GM04504 (cell line): ENCODE measurements at places on chromosomes 1 and 21.

DNA sequence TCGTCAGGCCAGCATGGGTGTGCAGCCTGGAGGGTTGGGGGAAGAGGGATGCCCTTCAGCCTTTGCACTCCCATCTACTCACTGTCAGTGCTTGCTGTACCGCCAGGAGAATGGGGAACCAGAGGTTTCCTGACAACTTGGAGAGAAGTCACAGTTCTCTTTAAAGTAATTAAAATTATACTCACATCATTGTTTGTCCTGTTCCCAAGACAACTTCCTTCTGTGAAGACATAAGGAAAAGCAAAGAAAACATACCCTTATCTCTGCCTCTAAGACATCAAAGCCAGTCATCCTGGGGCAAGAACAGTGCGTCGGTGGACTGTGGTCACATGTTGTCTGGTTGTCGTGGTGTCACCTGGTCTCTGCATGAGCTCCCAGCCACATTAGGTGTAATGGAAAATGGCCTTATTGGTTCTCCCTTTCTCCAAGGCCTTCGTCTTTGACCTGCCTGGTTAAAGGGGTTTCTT is 17.6 kb downstream of the TRAF5 start:
- DNase-seq, result no peak

DNA sequence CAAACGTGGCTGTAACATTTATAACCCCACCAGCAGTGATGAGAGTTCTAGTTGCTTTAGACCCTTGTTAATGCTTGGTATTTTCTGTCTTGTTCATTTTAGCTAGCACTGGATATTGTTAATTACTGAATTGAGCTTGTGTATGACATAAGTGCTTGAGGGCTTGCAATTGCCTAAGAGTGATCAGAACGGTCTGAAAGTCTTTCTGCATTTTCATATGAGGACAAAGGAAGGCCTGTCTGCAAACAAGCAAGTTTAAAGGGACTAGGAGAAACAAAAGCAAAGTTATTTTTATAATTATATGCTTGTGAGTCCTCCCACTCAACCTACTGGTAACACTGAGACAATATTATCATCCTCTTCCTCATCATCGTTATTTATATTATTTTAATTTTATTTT is 305.5 kb upstream of the DUSP10 start:
- no peak for DNase-seq

GRCh38 chr1:22359427-22359826 is 92.2 kb upstream of the ZBTB40 start:
- DNase-seq, result no peak

GRCh38 chr1:80639777-80640533 is 1160.8 kb upstream of the ADGRL2 start:
- no peak for DNase-seq

DNA sequence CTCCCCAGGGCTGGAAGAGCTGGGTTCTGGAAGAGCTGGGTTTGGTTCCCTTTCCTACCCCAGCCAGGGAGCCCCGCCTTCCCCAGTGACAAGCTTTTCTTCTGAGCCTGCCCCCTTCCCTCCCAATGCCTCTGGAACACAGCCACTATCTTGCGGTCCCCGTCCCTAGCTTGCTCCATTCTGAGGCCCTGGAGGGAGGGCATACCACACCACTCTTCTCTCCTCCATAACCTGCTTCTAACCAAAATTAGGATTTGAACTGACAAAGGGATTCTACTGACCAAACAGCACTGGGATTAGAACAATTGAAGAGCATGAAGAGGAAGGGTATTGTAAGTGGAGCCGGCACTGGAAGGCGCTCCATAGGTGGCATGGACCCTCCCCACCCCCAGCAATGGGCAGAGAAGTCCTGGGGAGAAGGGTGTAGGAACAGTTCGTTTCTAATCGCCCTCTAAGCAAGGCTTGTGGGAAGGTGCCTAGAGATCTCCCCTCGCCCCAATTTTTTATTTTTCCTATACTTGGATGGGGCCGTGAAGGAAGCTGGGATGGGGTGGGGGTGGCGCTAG is 690 bp downstream of the C1orf216 start:
- DNase-seq, result peak; percentile 56

- DNase-seq, result no peak
Measured at GRCh38 chr21:42646836-42647235, 6.6 kb upstream of the PDE9A start.

- no peak for DNase-seq
Measured at GRCh38 chr1:200096774-200097173, 69.3 kb downstream of the NR5A2 start.
